ENCODE measurements at places on chromosomes 3 and 15. TPM values are rescaled to one million over a fixed set of nuclear protein-coding genes. Genes with fewer than 3 reads are reported as not detected.

The MST1 gene
- 0.28 TPM for polyA plus RNA-seq

The FOXB1 gene
- not detected for polyA plus RNA-seq

The TRIM42 gene
- polyA plus RNA-seq = not detected

The ZNF80 gene
- polyA plus RNA-seq = not detected

The FBXW12 gene
- not detected for polyA plus RNA-seq

The SKOR1 gene
- polyA plus RNA-seq = 0.23 TPM

The BRPF1 gene
- polyA plus RNA-seq = 5.1 TPM

The SPINT1 gene
- polyA plus RNA-seq = 46.5 TPM

DNA sequence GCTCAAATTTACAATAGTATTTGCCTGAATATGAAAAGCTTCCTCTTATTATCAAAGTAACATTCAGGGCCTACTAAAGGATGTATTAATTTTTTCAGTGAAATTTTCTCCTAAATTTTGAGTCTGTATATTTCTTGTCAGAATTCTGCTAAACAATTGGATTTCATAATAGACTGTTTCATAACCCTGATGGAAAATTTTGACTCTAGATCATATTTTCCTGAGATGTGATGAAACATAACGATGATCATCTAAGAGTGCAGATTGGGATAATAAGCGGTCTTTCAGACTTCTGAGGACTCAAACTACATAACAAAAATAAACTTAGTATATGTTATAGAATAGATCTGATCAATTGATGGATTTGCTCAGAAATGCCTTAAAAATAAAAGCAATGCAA, 574.5 kb upstream of the TBL1XR1 start:
- H3K27me3 ChIP-seq = no peaks in the 10 kb centered on the region
- no peak overlapping the region for H3K27ac ChIP-seq
- H3K36me3 ChIP-seq = no peaks in the 10 kb centered on the region
- peaks cover 17% of the 10 kb centered on the region for H3K4me1 ChIP-seq

DNA sequence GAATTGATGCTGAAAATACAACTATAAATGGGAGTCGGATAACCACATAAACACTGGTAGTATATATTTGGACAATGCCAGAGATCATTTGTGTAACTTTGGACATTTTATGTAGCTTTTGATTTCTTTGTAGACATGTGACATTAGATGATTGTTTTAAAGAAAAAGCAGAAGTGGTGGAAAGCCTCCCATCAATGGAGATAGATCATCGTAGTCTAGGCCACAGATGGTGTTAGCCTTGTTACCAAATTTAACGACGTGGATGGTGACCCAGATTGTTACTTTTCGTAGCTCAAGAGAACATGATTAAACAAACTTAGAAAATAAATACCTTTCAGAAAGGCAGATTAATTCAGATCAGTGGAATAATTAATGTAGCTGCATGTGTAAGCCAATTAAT, 8.8 kb downstream of the CACNA1D start:
- no peaks in the 10 kb centered on the region for H3K4me1 ChIP-seq
- peaks cover 15% of the 10 kb centered on the region for H3K27me3 ChIP-seq

GRCh38 chr3:164640591-164640990, 437.7 kb downstream of the SI start:
- no peak for DNase-seq
- no peak overlapping the region for H3K27ac ChIP-seq
- no peaks in the 10 kb centered on the region for H3K27me3 ChIP-seq

DNA sequence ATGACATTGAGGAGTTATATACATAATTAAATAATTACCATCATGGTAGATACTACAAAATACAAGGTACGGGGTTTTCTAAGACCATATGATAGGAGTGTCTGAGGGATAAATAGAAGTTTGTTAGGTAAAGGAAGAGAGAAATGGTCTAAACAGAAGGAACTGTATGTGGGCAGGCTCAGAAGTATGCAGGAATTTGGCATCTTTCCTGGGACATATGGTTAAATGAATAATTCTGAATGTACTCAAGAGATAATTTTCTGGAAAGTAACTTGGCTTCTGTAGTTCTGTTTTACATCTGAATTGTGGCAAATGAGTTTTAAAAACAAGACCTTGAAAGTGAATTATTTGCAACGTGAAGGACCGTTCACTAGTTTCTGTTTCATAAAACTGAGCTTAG, 17.5 kb downstream of the LMCD1 start:
- DNase-seq = no peak
- H3K27me3 ChIP-seq = no peaks in the 10 kb centered on the region
- peaks cover 14% of the 10 kb centered on the region for H3K4me1 ChIP-seq
- no peak overlapping the region for H3K4me3 ChIP-seq
- H3K36me3 ChIP-seq = no peaks in the 10 kb centered on the region
- H3K27ac ChIP-seq = no peak overlapping the region

GRCh38 chr3:42654331-42655201, 1.1 kb downstream of the ZBTB47 start:
- H3K4me3 ChIP-seq = peak overlapping the region; percentile 98
- H3K36me3 ChIP-seq = peaks cover 12% of the 10 kb centered on the region
- peak overlapping the region; percentile 87 for H3K27ac ChIP-seq
- H3K4me1 ChIP-seq = peaks cover 65% of the 10 kb centered on the region

GRCh38 chr3:189053322-189053721, 118.4 kb upstream of the TPRG1 start:
- no peak for DNase-seq
- peak overlapping the region; percentile 35 for H3K4me3 ChIP-seq
- peaks cover 5% of the 10 kb centered on the region for H3K4me1 ChIP-seq
- peak overlapping the region; percentile 12 for H3K27ac ChIP-seq

GRCh38 chr15:63860155-63860554, 26.4 kb upstream of the HERC1 start:
- H3K27me3 ChIP-seq = no peaks in the 10 kb centered on the region
- H3K4me3 ChIP-seq = no peak overlapping the region
- no peak for DNase-seq

GRCh38 chr3:111998636-111999483, at the start of gene TAGLN3:
TSS of gene TAGLN3 (plus strand) at chr3:111998922. CDS start at chr3:111999423, 501 bp downstream.
- H3K27ac ChIP-seq = no peak within 1 kb of the TSS
- H3K27me3 ChIP-seq = peaks cover 33% of the 10 kb centered on the region
- H3K4me1 ChIP-seq = peaks cover 11% of the 10 kb centered on the region
- H3K36me3 ChIP-seq = peaks cover under 1% of the 10 kb centered on the region
- no peak within 1 kb of the TSS for H3K4me3 ChIP-seq

GRCh38 chr15:82124331-82125263, 78.8 kb upstream of the MEX3B start:
- no peak for DNase-seq
- no peaks in the 10 kb centered on the region for H3K4me1 ChIP-seq
- no peaks in the 10 kb centered on the region for H3K27me3 ChIP-seq
- H3K4me3 ChIP-seq = no peak overlapping the region
- H3K27ac ChIP-seq = no peak overlapping the region

- H3K27me3 ChIP-seq = peaks cover 28% of the 10 kb centered on the region
These were observed 2.1 kb downstream of the SEMA7A start for GRCh38 chr15:74431645-74432044.

- H3K27ac ChIP-seq = no peak overlapping the region
- no peaks in the 10 kb centered on the region for H3K4me1 ChIP-seq
- no peak for DNase-seq
- no peaks in the 10 kb centered on the region for H3K27me3 ChIP-seq
- no peak overlapping the region for H3K4me3 ChIP-seq
These were observed 131.4 kb upstream of the LINGO1 start for GRCh38 chr15:77764095-77764494.

- H3K4me1 ChIP-seq = no peaks in the 10 kb centered on the region
- DNase-seq = no peak
- H3K4me3 ChIP-seq = no peak overlapping the region
- H3K27me3 ChIP-seq = no peaks in the 10 kb centered on the region
- H3K36me3 ChIP-seq = no peaks in the 10 kb centered on the region
These were observed 33.2 kb downstream of the TRIM69 start for GRCh38 chr15:44769521-44769920.

DNA sequence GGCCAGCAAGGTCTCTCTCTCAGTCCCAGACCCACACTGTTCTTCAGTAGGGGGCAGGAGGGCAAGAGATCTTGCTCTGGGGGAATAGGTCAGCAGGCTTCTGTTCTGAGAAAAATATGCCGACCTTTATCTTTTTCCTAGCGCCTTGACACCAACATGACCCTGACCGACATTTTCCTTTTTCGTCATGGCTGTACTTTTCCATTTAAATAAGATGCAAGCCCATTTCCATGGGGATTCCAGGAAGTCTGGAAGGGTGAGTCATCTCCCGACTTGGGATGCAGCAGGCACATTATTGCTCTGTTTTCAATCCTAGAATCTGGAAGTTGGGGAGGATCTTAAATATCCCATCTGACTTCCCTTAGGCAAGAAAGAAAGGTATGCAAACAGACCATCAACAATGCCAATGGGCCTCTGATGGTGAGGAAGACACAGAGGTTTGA, 261.5 kb upstream of the LRTM1 start:
- no peak overlapping the region for H3K4me3 ChIP-seq
- no peak for DNase-seq

- DNase-seq = no peak
- no peaks in the 10 kb centered on the region for H3K27me3 ChIP-seq
- peaks cover 11% of the 10 kb centered on the region for H3K4me1 ChIP-seq
- no peak overlapping the region for H3K4me3 ChIP-seq
These were observed 13.6 kb downstream of the KLHL25 start for GRCh38 chr15:85781099-85781498.

All from CD14-positive monocyte (primary cell).